ENCODE measurements at places on chromosomes 7 and 10.

GRCh38 chr7:149561072-149561471, 63.5 kb upstream of the ZNF746 start:
- no peak for DNase-seq

- DNase-seq = no peak
Measured at GRCh38 chr10:43078175-43078985, 1.5 kb downstream of the RET start.

GRCh38 chr10:123149568-123150270, 1.8 kb downstream of the HMX2 start:
- no peak for DNase-seq

- DNase-seq = no peak
Measured at GRCh38 chr10:33229949-33230267, 104.6 kb downstream of the NRP1 start.

DNA sequence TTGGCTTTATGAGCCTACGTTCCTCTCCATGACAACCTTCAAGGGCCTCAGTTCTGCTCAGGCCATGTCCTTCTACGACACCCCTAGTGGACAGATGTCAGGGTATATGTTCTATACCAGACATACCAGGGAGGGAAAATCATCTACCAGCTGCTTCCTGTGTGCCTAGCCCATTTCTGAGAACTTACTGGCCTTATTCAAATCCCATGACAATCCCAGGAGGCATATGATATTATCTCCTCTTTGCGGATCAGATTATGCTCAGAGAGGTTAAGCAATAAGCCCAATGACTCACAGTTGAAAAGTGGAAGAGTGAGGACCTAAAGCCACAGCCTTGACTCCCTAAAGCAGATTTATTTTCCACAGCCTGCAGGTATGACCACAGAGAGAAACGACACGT, 139.3 kb downstream of the GLI3 start:
- DNase-seq = no peak

- DNase-seq = no peak
Measured at GRCh38 chr10:18497806-18498369, 153.5 kb downstream of the NSUN6 start.

DNA sequence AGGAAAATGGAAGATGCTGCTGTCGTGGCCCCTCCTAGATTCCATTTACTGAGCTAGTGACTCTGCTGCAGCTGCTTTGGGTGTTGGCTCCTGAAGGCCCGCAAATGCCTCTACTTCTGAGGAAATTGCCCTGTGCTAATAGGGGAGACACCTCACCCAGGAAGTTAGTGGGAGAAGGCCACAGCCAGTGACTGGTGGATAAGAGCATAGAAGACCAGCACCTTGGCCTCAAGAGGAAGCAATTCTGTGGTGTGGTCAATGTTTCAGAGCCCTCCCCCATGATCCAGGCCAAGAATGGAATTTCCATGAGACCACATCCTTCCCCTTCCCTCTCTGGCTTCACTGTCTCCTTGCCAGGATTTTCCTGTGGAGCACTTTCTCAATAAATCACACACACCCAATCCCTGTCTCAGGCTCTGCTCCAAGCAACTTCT, 25.0 kb upstream of the FZD1 start:
- DNase-seq = peak; percentile 76
